ENCODE measurements at places on chromosomes 7 and 10.

DNA sequence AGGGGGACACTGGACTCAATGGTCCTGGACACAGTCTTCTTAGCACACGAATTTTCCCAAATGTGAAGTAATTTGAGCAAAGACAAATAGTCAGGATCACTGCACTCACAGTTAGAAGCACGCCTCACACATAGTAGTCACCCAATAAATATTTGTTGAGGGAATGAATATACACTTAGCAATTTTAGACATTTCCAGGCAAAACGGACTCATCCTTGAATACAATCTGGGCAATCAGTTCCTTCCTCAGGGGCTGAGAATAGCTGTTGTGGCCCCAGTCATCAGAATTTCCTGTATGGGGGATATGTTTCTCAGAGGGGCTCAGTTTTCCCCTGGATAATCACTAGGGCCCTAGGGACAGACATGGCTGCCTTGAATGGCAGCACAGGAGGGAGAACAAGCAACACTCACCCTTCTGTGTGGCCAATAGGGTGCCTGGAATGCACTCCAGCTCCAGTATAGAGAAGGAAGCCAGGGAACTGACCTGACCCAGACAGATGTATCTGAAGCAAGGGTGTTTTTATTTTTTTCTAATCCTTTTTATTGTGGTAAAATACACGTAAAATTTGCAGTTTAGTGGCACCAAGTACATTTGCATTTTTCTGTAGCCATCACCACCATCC, 282.7 kb upstream of the ZNF32 start:
- DNase-seq = no peak

DNA sequence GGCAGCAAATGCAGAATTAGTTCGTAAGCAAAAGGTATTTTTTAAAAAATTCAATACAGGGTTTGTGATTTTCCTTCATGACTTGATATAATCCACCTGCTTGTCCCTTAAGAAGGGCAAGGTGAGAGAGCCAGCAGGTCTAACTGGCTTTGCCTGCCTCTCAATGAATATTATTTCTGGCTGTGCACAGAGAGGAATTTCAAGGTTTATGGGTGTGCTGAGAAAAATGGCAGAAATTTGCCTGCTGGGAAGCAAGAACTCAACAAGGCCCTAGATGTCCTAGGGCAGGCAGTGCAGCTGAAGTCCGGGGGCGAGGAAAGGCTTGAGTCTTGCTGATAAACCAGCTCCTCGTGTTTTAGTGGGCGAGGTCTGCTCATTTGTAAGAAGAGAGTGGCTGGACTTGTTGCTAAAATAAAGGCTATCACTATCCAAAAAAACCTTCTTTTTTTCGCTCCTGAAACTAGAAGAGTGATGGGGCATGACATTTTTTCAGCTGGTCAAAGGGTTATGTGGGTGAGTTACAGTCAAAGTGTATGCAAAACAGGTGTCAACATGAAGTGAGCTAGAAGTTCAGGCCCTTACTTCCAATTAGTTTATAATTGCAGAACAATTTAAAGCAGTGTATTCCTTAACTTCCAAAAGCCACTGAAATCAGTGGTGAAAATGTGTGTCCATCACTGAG, 385.8 kb upstream of the KLF6 start:
- DNase-seq = no peak

DNA sequence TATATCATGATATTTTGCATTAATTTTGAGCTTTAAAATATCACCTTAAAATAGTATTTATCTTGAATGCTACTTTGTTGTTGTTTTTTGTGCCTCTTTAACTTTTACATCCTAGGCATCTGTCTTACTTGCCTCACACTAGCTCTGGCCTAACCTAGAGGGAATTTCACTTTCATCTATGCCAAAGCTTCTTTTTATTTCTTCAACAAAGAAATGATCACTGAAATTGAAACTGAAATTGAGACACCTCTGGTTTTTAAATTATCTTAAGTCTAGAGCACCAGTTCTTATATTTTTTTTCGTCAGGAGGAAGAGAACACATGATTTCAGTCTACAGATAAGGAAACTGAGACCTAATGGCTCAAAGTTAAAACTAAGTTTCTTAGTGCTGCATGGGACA, 3.5 kb upstream of the SCIN start:
- DNase-seq = no peak

DNA sequence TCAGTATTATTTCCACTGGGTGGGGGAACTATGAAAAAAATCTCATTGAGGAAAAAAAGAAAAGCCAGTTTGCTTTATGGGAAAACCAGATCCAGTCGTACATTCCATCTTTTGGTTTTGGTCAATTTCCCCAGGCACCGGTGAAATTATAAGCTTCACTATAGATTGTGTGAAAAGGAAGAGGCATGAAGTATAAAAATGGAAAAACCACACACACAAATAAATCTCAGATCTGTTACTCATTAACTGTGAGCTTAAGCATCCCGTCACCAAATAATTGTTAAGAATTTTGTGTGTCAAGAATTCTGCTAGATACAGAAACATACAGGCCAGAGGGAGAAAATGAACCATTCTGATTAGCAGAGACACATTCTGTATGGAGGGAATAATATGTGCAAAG, 405.5 kb upstream of the CELF2 start:
- DNase-seq = no peak

- no peak for DNase-seq
Observed at GRCh38 chr7:35522697-35523096, 172.2 kb downstream of the HERPUD2 start.

DNA sequence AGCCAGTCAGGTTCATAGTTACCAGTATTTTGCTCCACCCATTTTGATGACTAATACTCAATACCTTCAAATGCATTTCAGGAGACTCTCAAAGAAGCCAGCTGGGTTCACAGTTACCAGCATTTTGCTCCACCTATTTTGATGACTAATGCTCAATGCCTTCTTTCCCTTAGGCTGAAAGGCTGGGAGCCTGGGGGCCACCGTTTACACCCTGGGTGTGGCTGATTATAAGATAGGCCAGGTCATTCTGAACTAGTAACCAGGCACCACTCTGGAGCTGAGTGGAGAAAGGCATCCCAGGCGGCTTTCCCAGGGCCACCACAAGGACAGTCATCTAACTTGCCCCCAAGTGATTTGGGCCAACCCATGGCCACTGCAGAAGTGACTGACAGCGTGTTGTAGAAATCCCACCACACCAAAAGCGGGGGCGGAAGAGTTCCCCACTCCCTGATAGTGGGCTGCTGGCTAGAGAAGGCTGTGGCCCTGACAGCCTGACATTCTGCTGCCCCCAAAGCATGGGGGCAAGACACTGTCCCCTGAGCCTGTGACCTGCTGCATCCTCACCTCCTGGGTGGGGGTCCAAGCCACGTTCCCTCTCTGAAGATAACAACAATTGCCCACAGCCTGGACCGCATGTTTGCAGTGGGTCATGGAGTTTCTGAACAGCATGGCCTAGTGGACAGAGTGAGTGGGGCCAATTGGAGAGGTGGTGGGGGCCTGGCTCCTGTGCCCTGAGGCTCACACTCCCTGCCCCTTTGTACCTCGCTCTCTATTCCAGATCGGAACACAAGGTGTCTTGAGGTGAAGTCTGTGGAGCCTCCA, 23.0 kb upstream of the ZNF488 start:
- DNase-seq = no peak

DNA sequence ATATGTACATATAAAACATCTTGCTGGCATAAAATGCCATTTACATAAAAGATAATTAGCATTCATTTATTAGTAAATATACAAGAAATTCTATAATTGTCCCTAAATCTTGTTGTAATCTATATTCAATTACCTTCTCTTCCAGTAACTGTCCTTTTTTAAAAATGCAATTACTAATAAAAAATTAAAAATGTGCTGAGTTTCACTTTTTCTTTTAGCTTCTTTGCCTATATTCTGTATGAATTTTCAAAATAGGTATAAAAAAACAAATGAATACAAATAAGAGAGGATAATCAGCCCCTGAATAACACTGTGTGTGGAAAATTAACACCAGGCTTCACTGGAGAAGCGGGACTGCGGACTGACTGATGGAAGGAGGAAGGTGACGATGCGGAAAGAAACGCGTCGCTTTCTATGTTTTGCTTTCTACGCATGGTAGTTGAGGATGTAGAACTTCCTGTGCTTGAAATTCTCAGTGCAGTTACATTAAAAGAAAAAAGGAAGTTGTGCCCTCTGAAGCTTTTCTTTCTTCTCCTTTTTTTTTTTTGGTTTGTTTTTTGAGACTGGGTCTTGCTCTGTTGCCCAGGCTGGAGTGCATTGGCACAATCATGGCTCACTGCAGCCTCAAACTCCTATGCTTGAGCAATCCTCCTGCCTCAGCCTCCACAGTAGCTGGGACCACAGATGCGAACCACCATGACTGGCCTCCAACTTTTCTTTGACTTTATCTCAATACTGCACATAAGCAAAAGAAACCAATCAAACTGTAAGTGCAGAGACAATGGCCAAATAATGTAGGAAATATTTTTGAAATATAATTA, 7.4 kb upstream of the ZMYND11 start:
- no peak for DNase-seq

DNA sequence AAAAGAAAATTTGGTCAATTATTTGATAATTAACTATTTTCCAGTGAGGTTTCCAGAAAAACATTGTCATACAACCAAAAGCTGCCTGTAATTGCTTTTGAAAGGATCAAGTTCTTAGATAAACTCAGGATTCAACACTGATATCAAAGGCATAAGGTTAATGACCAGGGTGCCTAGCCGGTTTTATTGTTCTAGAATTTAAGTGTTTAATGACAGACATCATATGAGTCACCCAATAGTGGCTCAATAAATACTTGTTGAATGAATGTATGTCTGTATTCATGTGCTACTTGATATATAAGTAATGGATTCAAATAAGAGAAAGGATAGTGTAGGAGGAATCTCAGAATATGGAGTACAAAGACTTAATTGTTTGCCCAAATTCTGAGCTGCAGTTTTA, 196.1 kb upstream of the LRGUK start:
- DNase-seq = no peak

DNA sequence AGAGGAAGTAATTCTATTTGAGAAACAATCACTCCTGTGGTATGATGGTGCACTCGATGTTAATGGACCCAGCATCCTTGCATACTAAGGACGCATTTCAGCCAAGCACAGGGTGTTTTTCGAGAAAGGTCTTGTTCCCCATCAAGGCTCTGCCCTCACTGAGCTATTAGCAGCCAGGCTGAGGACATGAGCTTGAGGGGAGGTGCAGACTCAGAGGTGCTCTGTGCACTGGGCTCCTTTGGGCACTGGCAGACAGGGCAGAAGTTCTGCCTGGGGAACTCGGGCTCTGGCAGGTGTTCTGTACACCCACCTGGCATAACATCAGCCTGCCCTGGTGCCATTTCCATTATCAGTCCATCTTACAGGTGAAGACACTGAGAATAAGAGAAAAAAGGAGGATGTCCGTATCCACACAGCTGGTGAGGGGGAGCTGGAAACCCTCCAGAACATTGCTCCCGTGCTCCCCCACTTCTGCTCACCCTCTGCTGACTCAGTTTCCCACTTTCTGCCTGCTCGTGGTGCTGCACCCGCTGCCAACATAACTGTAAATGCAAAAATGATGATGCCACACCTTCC, 92.7 kb upstream of the RET start:
- DNase-seq = no peak

DNA sequence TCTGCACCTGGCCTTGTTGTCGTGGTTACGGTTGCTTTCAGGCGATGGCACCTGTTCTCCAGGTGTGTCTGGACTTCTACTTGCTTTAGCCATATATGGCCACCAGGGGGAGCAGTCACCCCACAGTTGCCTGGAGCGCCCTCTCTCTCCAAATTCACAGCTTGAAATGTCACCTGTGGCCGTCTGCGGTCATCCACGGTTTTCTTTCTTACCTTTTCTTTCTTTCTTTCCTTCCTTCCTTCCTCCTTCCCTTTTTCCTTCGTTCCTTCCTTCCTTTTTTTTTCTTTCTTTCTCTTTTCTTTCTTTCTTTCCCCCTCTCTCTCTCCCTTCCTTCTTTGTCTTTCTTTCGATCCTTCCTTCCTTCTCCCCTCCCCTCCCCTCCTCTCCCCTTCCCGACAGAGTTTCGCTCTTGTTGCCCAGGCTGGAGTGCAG, 150.5 kb upstream of the VKORC1L1 start:
- DNase-seq = no peak

DNA sequence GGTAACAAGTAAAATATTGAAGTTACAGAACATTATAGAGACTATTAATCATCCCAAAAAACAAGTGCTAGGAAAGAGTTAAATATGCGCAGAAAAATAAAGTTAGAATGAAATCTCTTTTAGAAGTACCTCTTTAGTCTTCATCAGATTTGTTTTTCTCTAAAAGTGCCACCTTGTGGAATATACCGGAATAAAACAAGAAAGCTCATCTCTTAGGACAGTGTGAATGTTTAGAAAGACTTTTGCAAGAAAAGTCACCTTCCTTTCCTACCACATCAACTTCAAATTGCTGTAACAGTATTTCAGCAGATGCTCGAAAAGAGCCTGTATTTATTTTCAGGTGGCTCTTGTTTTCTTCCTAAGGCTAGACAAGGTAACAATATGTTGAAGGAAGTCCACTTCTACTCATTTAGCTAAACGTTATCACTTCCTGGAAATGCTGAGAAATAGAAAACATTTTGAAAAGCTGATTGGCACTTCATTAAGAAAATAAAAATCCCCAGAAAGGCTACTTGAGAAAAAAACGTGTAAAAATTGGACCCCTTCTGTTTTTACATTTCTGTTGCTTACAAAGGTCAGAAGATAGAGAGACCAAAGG, 19.8 kb upstream of the FAM133B start:
- DNase-seq = no peak

- no peak for DNase-seq
Observed at GRCh38 chr7:97011536-97012364, 6.4 kb downstream of the DLX6 start.

- DNase-seq = no peak
Observed at GRCh38 chr10:125827133-125827532, 3.8 kb downstream of the BCCIP start.

GRCh38 chr10:119309423-119309770, 102.0 kb downstream of the GRK5 start:
- no peak for DNase-seq

- no peak for DNase-seq
Observed at GRCh38 chr10:4086131-4086898, 301.3 kb upstream of the KLF6 start.

- no peak for DNase-seq
Observed at GRCh38 chr7:45198986-45199385, 41.4 kb downstream of the RAMP3 start.

- no peak for DNase-seq
Observed at GRCh38 chr10:77186936-77187335, 450.7 kb downstream of the KCNMA1 start.

- DNase-seq = no peak
Observed at GRCh38 chr10:80518807-80519360, 18.8 kb upstream of the SH2D4B start.

DNA sequence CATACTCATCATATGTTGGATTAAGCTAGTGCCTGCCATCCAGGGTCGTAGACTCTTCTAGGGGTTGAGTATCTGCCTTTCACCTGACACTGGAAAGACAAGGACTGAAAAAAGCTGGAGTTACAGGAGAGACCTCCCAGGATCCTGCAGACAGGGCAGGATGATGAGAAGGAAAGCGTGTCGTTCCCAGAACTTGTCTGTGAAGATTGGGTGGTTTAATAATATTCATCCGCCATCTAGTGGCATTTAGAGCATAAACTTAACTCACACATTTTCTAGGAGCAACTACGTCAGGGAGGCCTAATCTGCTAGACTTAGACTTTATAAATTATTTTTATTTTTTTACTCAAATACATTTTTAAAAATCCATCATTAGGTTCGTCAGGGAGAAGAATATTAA, 59.6 kb downstream of the ADRB1 start:
- peak; percentile 27 for DNase-seq

- DNase-seq = no peak
Observed at GRCh38 chr10:110442746-110443145, 55.0 kb upstream of the DUSP5 start.

GRCh38 chr10:49164559-49165188, 23.5 kb downstream of the TMEM273 start:
- no peak for DNase-seq
